NCI-H1105 treated with DMSO at 0.1 percent for 48 hours (cell line): ENCODE measurements at places on chromosomes 7 and 10.
A peak's percentile ranks its signal among the peaks of the same experiment; 100 is the strongest.

- no peak for DNase-seq
These were observed 5.2 kb upstream of the ZNF22 start for GRCh38 chr10:44995581-44995913.

DNA sequence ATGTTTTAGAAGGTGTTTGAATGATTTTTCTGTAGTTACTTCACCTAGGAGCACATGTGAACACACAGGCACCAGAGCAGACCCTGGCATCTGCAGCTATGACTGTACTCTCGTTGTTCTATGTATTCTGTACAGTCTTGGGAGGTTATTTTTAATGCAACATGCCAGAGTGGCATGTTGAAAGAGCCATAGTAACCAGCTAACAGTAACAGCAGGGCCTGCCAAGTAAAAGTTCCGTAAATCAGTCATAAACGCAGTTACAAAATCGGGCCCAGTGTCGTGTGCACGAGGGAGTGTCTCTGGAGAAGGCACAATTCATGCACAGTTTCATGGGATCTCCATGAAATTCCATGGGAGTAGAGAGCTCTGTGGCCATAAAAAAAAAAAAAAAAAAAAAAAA is 108.3 kb upstream of the CDK6 start:
- DNase-seq, result no peak

DNA sequence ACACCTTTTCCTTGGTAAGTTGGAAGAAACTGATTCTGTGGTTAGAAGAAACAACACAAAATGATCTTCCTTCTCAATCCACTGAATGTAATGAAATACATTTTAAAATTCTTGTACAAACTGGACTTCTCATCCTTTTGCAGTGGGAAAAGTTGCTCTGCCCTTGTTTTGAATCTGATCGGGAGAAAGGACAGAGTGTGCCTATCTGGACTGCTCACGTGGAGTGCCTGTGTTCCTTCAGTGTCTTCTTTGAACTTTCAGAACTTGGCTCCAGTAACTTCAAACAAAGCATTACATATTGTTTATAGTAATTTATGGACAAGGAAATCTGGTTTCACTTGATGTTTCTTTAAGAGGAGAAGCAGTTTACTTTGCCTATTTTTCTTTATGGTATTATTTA is 17.1 kb downstream of the SLC26A3 start:
- no peak for DNase-seq

GRCh38 chr7:7857143-7857583 is 111.4 kb upstream of the GLCCI1 start:
- no peak for DNase-seq

GRCh38 chr10:29962166-29962850 is 97.1 kb downstream of the JCAD start:
- DNase-seq, result no peak

GRCh38 chr10:90912174-90912573 is 8.7 kb downstream of the ANKRD1 start:
- DNase-seq, result peak; percentile 26

DNA sequence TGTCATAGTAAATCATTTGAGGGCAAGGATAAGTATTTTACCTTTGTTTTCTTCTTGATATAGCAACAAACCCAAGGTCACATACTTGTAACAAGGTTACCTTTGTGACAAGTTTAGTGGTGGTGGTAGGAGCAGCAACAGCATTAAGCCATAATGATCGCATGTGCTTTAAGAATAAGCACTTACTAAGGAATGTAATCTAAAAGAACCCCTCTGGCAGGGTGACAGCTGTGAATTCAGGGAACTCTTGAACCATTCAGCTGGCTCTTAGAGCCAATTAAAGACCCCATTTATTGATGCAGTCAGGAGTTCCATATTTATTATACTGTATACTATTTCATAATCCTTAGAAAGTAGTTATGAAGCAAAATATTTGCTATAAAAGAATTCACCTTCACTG is 370.8 kb downstream of the EXOC4 start:
- DNase-seq, result peak; percentile 45

- DNase-seq, result no peak
These were observed 8.9 kb downstream of the CUBN start for GRCh38 chr10:17120694-17121093.

GRCh38 chr7:29993140-29993539 is 3.5 kb upstream of the SCRN1 start:
- DNase-seq, result no peak

- no peak for DNase-seq
These were observed 66.6 kb downstream of the GLCCI1 start for GRCh38 chr7:8035192-8035591.

DNA sequence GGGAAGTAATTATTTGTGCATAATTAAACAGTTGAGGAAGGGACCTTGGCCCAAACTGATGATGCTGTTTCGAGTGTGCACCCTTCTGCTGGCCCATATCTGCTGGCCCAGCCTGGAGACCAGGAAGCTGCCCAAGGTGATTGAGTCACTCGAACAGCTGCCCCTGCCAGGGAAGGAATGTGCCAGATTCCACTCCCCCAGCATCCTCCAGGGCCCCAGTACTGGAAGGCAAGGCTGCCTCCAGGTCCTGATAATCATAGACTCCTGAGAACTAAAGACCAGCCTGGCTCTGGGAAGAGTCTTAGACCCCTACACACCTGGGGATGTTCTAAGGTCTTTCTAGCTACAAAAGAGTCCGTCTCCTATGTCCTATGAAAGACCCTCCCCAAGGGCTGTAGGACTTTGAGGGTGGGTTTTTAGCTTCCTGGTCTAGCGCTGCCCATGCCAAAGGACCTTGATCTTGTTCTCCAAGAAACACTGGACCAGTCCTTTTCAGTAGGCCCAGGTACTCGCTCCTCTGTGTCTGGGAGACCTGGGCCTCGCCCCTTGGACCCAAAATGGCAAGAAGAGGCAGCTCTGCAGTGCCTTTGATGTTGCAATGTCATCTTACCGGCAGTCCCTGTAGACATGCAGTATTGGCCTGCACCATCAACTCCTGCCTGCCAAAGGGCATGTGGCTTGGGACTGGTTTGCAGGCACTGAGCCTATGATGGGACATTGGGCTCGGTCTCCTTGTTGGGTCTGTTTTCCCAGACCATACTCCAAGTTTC is 103.2 kb upstream of the GPR26 start:
- no peak for DNase-seq

- no peak for DNase-seq
These were observed 260.1 kb downstream of the WDR37 start for GRCh38 chr10:1316121-1316808.

DNA sequence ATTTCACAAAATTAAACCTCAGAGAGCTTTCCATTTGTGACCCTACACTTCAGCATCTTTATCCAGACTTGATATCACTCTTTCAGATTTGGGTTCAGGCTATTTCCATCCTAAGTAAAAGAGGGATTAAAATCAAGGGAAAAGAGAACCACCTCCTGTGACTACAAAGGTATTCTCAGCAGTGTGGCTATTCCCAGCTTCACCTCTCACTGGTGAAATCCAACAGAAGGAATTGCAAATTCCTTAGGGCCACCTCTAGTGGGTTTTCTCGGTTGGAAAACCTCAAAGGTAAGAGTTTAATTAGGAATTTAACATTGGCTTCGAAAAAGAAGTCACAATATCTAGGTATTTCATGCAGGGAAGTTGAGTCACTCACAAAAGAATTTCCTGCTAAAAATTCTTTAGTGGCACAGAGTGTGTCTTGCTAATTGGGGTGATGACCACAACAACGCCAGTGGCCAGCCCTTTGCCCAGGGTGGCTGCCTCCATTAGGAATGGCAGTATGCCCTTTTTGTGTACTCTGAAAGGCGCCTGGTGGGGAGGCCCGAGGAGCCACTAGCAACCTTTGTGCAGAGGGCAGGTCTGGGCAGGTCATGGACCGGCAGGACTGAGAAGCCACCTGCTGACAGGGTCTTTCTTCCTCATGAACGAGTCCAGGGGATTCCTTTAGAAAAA is 52.2 kb downstream of the SEM1 start:
- DNase-seq, result no peak

DNA sequence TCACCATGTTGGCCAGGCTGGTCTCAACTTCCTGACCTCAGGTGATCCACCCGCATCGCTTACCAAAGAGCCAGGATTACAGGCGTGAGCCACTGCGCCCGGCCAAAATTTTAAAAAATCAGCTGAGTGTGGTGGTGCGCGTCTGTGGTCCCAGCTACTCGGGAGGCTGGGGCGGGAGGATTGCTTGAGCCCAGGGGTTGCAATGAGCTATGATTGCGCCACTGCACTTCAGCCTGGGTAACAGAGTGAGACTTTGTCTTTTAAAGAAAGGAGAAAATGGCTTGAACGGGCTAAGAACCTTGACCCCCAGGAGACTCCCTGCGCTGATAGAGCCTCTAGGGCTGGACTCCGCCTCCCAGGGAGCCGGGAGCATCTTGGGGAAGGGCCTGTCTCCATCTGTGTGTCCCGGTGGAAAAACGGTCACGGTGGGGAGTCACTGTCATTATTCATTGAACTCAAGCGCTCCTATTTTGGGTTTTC is 760 bp upstream of the KCTD7 start:
- DNase-seq, result no peak

- no peak for DNase-seq
These were observed 35.2 kb downstream of the ZNF783 start for GRCh38 chr7:149297034-149297755.

DNA sequence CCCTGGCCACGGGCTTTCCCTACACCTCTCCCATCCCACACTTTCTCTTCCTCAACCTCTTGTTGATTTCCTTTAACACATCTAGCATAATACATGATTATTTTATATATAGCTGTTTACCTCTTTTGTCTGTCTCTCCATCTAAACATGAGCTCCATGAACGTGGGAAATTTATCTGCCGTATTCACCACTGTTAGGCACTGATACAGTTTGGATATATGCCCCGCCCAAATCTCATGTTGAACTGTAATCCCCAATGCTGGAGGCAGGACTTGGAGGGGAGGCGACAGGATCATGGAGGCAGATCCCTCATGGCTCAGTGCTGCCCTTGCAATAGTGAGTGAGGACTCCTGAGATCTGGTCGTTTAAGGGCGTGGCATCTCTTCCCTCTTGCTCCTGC is 5.7 kb downstream of the CYTH3 start:
- no peak for DNase-seq

- peak; percentile 78 for DNase-seq
These were observed 201.9 kb downstream of the BMPER start for GRCh38 chr7:34107276-34107675.

GRCh38 chr10:111319866-111320265 is 243.0 kb downstream of the ADRA2A start:
- DNase-seq, result no peak

GRCh38 chr7:127413962-127414361 is 21.5 kb upstream of the ZNF800 start:
- DNase-seq, result no peak

DNA sequence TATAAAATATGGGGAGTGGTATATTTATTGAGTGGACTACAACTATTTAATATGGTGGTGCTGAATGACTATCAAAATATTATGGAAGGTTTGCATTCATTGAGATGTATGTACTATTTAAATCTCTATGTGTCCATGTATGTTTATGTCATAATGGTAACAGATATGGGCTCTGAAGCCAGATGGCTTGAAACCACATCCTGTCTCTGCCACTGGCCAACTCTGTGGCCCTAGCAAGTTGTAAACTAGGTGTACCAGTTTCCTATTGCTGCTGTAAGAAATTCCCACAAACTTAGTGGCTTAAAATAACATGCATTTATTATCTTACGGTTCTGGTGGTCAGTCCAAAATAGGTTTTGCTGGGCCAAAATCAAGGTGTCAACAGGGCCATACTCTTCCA is 198.1 kb upstream of the NFE2L3 start:
- no peak for DNase-seq

- DNase-seq, result no peak
These were observed 27.1 kb downstream of the SLF2 start for GRCh38 chr10:100939763-100940344.

GRCh38 chr10:78292982-78293865 is 259.6 kb downstream of the RPS24 start:
- no peak for DNase-seq

GRCh38 chr7:86768394-86768793 is 124.7 kb downstream of the GRM3 start:
- DNase-seq, result no peak

DNA sequence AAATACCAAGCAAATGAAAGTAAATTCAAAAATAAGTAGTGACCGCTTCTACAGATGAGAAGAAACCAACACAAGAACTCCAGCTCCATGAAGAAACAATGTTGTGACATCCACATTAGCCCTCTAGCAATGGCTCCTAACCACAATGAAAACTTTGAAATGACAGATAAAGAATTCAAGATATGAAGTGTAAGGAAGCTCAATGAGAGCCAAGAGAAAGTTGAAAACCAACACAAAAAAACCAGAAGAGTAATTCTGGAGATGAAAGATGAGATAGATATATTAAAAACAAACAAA is 68.2 kb upstream of the DDC start:
- DNase-seq, result no peak
